ENCODE measurements at places on chromosomes 7 and 10.

GRCh38 chr7:36085096-36085495 lies 68.0 kb upstream of the EEPD1 start:
- no peak for DNase-seq

GRCh38 chr7:22049766-22050500 lies 104.2 kb upstream of the CDCA7L start:
- DNase-seq: no peak

DNA sequence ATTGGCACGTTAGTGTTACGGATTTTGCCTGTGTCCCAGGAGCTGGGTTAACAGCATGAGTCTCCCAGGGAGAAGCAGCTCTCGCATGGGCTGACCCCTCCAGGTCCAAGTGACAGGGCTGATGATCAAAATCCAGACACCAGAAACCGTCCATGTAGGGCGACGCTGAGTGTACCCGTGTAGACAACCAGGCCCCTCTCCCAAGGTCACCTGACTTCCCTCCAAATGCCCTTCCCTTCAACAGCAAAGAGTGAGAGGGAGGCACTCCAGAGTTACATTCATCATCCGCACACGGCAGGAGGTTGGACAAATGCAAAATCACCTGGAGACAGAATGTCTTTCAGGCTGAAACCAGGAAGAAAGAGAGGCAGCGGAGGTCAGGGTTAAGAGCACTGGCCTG lies 14.9 kb upstream of the HSPA12A start:
- no peak for DNase-seq

DNA sequence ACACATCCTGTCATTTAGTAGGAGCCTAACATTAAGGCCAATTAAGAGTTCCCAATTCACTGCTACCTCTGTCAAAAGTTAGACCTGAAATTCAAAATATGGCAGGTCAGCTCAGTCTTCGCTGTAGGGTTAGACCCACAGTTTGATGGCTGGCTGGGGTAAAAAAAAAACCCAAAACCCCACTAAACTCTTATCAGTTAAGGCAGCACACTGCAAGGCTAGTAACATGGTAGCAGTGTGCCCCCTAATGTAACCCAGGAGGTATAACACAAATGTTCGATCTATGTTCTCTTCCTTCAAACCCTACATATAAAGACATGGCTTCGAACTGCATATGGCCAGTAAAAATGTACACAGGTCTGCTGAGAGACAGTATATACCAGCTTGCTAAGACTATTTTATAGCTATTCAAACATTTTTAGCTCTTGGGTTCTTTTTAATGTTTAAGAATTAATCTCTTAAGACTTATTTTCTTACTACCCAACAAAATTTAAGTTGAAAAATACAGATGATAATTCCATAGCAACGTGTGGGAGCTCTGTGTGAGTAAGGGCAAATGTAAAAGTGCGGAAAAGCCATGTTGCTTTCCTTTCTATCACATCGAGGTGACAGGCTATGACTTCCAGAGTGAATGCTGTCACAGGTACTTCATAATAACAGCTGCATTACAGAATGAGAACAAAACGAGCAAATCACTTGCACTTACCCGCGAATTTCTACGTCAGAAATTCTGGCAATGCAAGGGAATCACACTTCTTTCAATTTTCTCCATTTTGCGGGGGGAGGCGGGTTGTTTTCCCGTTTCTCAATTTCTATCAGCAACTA lies 168.4 kb upstream of the IMMP2L start:
- no peak for DNase-seq

DNA sequence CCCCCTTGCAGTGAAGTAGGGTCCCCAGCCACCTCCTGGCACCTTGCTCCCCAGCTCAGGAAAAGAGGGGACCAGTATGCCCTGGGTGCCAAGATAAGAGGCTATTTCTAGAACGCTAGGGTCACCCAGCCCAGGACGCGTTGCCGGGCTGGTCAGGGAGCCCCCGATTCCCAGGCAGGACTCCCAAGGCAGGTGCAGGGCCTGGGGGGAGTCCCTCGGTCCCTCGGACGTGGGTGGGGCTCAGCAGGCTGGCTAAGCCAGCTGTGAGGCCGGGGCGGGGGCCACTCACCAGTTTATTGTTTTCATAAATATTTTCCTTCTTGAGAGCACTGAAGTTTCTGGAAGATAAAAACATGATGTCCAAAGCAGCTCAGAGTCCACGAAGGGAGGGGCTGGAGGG lies 9.3 kb downstream of the MICALL2 start:
- no peak for DNase-seq

DNA sequence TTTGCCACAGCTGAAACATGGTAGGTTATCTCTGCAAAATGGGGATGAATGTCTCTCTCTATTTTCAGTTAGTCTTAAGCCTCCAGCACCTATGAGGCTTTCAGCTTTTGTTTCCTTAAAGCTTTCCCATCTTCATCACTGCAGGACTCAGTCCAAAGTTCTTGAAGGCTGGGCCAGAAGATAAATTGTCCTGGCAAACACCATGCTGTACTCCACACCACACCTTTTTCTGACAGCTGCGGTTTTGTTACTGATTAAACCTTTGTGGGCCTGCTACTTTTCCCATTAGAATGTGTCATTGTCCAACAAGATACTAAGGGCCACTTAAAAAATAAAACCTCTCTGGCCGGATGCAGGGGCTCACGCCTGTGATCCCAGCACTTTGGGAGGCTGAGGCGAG lies 87.2 kb upstream of the A1CF start:
- DNase-seq: no peak

GRCh38 chr10:121593281-121594075 lies 4.8 kb downstream of the FGFR2 start:
- DNase-seq: no peak
